ENCODE measurements at places on chromosomes 3 and 15.

DNA sequence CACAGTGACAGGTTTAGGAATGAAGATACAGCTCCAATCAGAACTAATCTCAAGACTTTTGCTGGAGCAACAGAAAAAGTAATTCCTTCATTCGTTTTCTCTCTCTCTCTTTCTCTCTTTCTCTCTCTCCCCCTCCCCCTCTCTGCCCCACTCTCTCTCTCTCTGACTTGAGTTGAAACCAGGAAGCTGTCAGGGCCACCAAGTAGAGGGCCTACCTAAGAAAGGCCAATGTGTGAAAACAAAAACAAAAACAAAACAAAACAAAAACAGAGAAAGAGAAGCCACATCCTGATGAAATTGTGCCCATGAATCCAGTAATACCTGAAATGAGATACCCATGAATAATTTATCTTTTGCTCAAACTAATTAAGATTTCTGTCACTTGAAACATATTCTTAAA lies 72.9 kb downstream of the ATP8B4 start:
- DNase-seq = no peak

DNA sequence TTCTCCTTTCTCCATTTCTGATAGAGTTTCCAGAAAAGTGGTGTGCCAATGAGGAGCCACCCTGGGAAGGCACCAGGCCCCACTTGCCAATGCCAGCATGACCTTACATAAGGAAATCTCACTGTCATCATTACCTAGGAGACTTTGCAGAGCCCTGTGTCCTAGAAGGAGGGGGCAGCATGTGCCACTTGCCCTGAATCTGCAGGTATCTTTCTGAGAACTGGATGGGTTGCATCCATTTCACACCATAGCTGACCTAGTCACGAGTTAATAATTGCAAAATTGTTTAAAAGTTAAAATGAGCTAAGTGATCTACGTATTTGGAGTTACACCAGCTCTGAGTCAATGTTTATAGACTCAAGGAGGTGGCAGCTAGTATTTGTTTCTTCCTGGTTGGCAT lies 14.3 kb downstream of the CA12 start:
- no peak for DNase-seq

DNA sequence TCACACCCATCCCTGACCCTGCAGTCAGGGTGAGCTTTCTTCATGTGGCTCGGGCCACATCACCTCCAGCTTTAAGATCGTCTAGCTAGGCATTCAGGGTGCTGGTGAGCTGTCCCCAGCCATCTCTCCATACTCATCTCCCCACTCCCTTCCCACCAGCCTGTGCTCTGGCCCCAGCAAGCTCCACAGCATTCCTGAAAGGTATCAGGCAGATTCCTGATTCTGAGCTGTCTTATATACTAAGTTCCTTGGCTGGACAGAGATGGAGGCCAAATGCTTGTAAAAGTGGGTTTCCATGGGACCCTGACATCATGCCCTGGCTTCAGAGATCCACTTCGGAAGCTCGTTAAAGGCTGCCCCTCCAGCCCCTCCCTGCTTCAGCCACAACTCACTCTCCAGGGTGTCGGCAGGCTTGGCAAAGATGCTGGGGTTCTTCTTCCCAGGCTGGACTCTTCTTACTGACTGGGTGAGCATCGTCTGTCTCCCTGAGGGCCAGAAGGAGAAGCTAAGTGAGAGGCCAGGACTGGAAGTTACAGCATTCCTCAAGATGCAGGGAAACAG lies 3.9 kb downstream of the CILP start:
- DNase-seq = no peak

DNA sequence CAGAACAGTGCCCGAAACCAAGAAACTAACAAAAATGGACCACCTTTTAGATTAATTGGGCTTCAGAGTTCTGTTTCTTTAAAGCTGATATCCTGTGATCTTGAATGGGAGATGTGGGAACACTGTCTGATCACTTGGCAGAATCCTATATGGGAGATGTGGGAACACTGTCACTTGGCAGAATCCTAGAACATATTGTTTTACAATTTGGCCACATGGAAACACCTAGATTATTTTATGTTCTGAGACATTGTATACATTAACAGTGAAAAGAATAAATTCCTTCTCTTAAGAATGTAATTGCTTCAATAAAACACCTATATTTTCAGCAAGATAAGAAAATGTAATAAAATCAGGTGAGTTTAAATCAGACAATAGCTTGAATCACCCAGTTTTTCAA lies 30.3 kb upstream of the PLSCR2 start:
- DNase-seq = no peak
